ENCODE measurements at places on chromosomes 4 and X. TPM values are rescaled to one million over a fixed set of nuclear protein-coding genes. Genes with fewer than 3 reads are reported as not detected.

ITGB1BP2 gene
- 14.9 TPM for polyA plus RNA-seq

EPHA5 gene
- polyA plus RNA-seq = not detected

RAB9B gene
- 5.0 TPM for polyA plus RNA-seq

MUC7 gene
- polyA plus RNA-seq = not detected

RPL36A gene
- 1,899 TPM for polyA plus RNA-seq

CDKL5 gene
- 4.0 TPM for polyA plus RNA-seq

TMPRSS11A gene
- polyA plus RNA-seq = 0.08 TPM

TMEM150C gene
- not detected for polyA plus RNA-seq

- no peak for DNase-seq
Measured at GRCh38 chr4:80096175-80096850, 23.3 kb upstream of the ANTXR2 start.

- peak; percentile 72 for DNase-seq
Measured at GRCh38 chrX:103628386-103629317, at the start of gene TCEAL1. Gene TCEAL1 (plus strand): TSS chrX:103628975. CDS start chrX:103629917, 942 bp downstream.

DNA sequence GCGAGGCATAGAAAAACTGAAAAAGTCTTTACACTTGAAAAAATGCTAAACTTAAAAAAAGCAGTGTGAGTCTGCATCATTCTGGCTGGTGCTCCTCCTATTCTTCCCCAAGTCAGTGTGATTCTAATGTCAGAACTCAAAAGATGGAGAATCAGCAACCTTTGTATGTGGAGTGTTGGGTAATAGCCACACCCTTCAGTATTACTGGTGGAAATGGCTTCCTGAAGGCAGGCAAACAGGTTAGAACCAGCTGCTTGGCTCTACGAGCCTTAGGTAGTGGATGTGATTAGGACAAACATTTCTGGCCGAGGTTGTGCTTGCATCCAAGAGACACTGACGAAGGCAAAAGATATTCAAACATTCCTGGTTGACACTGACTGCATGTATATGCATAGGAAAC, 353.4 kb upstream of the TACR3 start:
- DNase-seq = no peak

DNA sequence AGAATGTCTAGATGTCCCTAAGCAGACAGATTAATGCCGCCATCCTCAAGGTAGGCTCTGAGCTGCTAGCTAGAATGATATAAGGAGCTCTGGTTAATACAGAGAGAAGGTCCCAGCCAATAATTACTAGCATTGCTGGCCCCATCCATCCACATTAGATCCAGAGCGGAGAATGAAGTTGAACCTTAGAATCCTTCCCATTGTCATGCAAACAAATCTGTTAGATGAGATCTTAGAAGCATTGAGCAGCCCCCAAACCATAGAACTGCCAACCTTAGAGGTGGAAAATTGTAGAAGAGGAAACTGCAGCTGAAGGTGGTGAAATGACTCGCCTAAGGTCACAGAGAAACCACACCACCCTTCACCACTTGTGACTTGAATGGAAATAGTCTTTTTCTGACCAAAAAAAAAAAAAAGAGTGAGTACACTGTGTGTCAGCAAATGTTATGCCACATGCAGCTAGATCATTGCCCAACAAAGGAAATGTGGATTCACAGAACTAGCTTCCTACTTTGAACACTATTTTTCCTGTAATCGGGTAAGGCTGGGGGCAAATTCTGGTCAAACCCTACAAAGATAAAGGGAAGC, 162.1 kb downstream of the SMIM20 start:
- no peak for DNase-seq

GRCh38 chr4:11739992-11740391, 311.3 kb upstream of the HS3ST1 start:
- DNase-seq = no peak

- no peak for DNase-seq
Measured at GRCh38 chr4:21900211-21900610, 48.4 kb downstream of the KCNIP4 start.

DNA sequence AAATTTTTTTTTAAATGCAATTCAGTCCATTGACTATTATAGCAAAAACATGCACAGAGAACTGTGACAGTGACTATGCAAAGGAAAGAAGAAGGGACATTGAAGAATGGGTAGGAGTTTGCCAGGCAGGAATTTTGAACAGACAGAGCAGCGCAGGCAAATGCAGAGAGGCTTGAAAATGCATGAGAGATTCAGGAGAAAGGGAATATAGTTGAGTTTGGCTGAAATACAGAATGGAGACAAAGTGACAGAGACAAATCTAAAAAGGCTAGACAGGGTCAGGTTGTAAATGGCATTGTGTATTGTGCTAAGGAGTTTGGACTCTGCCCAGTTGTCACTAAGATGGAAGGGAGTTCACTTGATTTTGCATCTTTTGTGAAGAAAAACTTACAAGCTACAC, 42.4 kb upstream of the IL21 start:
- no peak for DNase-seq

GRCh38 chrX:153732401-153732800, 7.7 kb downstream of the ABCD1 start:
- DNase-seq = no peak

DNA sequence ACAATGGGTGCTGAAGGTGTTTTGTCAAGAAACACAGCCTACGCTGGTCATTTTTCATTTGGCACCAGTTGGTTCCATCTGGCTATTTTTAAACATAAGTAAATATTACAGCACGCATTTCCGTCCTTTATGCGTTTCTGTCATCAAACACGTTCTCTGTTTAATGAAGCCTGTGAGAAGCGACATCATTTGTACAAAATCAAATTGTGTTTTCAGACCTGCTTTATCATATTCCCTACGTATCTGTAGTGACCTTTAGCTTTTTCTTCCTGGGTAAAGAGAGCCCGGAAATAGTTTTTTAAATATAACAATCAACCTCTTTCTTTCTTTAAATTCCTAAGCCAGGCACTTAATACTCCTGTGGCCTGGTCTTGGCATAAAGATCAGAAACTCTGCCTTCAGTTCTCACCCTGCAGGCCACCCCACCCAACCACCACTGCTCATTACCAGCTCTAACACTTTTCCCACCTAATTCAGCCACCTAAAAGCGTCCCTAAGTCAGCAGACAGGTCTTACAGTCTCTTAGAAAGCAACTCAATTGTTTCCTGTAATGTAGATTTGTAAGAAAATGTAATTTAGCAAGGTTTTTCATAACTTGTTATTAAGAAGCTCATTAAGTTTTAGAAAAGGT, 30.4 kb downstream of the ACSL1 start:
- no peak for DNase-seq

- no peak for DNase-seq
Measured at GRCh38 chrX:25049357-25049756, 33.6 kb upstream of the ARX start.

GRCh38 chr4:82201805-82202641, 171.8 kb downstream of the HNRNPD start:
- no peak for DNase-seq

GRCh38 chrX:153907456-153907855, 3.0 kb downstream of the AVPR2 start:
- DNase-seq = peak; percentile 34

DNA sequence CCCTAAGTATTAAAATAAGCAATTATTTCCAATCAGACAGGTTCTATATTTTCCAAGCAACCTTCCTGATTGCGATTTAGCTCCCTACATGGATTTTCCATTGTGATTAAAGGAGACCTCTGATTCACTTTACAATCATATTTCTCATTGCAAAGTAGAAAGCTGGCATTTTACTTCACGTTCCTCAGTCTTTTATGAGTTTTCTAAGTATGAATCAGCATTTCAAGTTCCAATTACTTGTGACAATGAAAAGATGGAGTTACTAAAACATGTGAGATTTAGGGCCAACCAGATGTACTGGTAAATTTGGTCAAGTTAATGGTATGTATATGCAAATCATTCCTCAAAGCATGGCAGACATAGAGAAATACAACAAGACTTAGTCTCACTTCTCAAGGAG, 206.2 kb downstream of the KCNIP4 start:
- no peak for DNase-seq

DNA sequence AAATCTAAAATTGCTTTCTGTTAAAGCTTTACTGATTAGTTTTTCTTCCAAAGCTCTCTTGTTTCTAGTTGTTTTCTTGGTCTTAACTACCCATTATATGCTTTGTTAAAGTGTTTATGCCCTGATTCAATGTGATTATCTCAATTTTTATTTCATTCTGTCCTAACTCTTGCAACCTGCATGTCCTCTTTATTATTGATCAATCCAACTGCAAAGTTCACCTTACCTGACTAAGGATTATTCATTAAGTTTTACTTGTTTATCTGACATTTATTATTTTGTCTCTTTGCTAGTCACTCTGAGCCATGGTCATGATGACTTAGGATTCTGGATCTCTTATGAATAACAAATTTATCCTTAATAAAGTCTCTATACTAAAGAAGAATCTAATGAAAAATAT, 15.8 kb downstream of the UGT2B10 start:
- DNase-seq = no peak

- no peak for DNase-seq
Measured at GRCh38 chrX:19326567-19326966, 17.2 kb upstream of the PDHA1 start.

- peak; percentile 78 for DNase-seq
Measured at GRCh38 chrX:67545036-67545821, 1.4 kb downstream of the AR start.

DNA sequence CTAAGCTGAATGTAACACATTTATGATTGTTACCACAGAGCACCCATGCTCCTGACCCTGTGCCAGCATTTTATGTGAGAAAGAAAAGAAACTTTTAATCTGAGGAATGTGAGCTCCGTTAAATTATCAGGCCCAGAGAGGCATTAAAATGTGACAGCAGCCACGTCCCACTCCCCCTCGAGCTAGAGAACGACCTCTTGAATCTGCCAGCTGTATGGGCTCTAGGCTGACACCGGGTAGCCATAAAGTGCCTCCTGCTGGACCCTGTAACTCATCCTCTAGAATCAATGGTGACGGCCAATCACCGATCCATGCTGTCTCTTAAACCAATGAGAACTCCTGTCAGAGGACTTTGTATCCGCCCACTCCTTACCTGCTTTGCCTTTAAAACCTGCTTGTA, 110.2 kb upstream of the ADRA2C start:
- no peak for DNase-seq

DNA sequence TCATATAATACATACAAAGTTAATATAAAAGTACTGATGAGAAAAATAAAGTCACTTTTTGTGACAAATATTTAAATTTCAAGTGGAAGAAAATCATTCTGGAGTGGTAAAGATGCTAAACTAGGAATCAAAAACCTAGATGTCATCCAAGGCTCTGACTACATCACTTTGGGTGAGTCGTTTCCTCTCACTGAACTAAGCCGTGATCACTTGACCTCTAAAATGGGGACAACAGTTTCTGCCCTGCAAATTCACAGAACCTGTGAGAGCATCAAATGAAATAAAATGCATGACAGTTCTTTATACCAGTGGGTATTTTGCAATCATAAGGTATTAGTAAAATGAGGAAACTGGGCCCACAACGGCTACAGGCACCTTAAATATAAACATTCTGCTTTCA, 63.8 kb downstream of the PRDM5 start:
- no peak for DNase-seq

DNA sequence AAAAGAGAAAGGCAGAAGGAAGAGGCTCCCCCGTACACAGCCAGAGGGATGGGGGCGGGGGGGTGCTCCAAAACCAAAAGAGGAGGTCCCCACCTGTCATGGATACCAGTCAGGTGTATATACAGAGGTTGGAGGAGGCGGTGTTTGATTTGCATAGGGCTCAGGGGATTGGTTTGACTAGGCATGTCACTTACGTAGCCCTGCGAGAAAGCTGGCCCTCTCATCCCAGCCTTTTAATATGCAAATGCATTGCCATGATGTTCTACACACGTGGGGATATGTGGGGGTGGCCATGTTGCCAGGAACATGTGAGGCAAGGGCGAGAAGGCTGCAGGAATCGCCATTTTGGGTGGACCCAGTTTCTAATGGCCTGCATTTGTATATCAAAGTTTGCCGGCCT, 38.6 kb downstream of the TMEM150C start:
- no peak for DNase-seq

DNA sequence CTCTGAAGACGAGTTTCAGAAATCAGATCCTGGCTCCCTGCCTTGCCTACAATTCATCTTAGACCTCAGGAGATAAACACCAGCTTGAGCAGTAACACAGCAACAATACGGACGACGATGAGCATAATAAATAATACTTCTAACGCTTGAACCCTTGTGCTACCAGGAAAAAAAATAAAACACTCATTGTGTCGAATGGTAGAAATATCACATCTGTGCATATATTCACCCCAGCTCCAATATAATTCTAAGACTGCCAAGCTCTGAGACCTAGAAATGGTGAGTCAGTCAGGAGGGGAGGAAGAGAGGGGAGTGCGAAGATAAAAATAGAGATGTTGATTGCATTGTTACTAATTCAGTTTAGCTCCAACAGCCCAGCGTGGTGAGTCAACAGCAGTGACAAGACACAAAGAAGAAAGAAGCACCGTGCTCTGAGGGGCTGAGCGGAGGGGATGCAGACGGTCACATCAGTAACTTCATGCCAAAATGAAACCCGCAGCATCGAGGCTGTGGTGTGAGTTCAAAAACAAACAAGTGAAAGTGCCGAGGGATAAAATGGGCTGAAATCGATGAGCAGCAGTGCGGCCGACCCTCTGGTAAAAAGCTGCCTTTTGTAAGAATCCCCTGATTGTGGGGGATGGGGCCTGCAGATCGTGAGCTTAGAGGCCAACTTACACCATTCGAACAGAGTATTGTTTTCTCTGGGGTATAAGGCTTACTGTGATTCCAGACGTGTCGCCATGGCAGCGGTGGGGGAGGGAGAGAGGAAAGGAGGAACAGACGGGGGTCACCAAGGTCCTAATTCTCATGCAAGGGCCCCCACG, 150.4 kb downstream of the MGST2 start:
- peak; percentile 79 for DNase-seq

- no peak for DNase-seq
Measured at GRCh38 chr4:37666625-37667071, 19.5 kb downstream of the RELL1 start.

DNA sequence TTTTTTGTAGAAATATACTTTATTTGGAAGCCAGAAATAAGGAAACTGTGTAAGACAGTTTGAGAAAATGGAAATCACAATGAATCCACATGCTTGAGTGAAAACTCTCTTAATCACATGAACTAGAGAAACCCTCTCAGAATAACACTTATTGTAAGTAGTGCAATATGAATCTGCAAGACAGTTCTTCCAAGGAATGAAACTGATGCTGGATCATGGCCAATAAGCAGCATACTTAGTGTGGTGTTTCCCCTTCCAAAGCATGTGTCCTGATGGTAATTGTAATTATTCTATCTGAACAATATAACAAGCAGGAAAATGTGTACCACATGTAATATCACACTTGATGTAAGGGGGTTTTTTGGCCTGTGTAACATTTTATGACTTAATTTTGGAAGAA, 1870.5 kb upstream of the TENM3 start:
- DNase-seq = no peak

DNA sequence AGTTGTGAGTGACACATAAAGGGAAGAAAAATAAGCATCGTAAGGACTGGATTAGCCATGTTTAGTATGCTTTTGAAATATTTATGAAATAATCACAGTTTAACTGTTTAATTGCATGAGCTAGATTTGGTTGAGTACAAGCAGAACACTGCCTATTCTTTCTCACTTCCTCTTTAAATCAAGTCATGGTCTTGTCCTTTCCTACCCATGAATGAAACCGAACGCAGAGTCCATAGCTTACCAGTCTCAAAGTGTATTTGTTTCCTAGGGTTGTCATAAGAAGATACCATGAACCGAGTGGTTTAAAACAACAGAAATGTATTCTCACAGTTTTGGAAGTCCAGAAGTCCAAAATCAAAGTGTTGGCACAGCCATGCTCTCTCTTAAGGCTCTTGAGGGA, 684.0 kb upstream of the MAGEB2 start:
- DNase-seq = no peak

GRCh38 chr4:144818136-144818535, 172.2 kb downstream of the HHIP start:
- DNase-seq = no peak

GRCh38 chr4:7434766-7435150, at the start of gene PSAPL1:
Gene PSAPL1 (minus strand): TSS chr4:7434930. CDS start chr4:7434879, 51 bp downstream.
- DNase-seq = peak; percentile 44
